ENCODE measurements at places on chromosomes 6 and 20.

GRCh38 chr6:29414588-29414987 is at the start of gene OR12D1:
Gene OR12D1, plus strand, starts transcription at chr6:29414928.
- DNase-seq, result no peak

GRCh38 chr6:16397623-16398022 is 159.2 kb downstream of the GMPR start:
- no peak for DNase-seq

DNA sequence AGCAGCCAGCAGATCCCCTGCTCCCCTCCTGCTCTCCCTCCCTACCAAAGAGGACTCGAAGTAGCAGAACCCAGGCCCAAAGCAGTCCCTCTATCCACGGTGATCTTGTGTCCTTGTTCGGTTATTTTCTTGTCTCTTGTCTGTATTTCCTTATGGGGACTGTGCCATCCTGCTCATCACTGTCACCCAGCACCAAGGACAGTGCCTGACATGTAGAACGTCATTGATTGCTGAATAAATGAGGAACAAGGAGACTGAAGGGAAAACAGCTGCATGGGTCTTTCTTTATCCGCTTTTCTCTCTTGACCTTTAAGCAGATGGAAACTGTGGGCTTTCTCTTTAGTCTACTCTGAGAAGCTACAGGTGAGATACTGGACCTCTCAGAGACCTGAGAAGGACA is 29.4 kb upstream of the ZNF831 start:
- no peak for DNase-seq

DNA sequence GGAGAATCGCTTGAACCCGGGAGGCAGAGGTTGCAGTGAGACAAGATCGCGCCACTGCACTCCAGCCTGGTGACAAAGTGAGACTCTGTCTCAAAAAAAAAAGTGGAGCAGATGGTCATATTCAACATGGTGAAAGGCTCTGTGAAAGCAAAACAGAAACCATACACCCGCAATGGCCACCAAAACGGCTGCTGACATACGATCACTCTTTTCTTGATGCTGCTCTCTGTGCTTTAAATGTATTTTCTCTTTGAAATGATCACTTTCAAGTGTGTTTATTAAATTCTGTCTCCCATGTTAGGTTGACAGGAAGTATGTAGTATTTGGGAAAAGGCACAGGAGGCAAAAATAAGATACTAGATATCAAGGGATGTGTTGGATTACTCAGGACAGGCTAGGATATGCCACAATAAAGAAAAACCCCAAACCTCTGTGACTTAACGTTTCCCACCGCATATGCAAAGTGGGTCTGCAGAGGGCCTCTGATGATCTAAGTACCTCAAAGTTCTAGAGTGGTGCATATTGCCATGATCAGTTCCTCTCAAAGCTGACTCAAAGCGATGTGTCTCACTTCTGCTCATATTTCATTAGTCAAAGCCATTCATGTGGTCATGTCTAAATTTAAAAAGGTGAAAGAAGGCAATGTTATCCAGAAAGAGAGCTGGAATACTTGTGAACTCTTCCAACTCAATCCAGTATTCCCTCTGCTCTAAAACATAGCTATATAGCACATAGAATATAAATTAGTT is 155.1 kb upstream of the SOX4 start:
- no peak for DNase-seq

GRCh38 chr20:13231031-13231752 is 10.1 kb downstream of the ISM1 start:
- DNase-seq, result no peak

- no peak for DNase-seq
Observed at GRCh38 chr6:154458565-154459470, 51.7 kb downstream of the CNKSR3 start.

- DNase-seq, result no peak
Observed at GRCh38 chr6:134701301-134701700, 248.6 kb downstream of the ALDH8A1 start.

DNA sequence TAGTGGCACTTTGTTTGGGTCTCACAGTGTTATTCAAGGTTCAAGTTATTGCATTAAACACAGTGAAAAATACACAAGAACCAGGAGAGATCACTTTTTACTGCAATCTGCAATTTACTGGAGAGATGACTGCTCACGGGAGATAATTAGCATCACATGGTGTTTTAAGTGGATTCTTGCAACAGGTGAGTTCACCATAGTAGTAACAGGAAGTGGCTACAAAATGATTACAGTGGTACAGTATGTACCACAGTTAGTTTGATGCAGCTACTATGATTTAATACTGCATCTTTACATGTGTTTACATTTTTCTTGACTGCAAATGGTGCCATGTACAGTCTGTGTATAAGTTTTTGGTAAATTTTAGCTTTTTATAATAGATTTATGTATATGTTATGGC is 96.5 kb upstream of the SCP2D1 start:
- no peak for DNase-seq

GRCh38 chr20:4736875-4737274 is 15.2 kb downstream of the PRND start:
- no peak for DNase-seq

Data from cerebellum (tissue), 4 donors.